A549 treated with DMSO at 1 μM for 4 hours (cell line): ENCODE measurements at places on chromosomes 5 and 9. TPM values are rescaled to one million over a fixed set of nuclear protein-coding genes. Genes with fewer than 3 reads are reported as not detected.

Gene SLC4A9
- not detected in 5 replicates for total RNA-seq

Gene CD74
- total RNA-seq, result 0.08 to 0.36 TPM (median 0.12 TPM) in 3 of 5 replicates, not detected in the others

Gene ABHD17B
- total RNA-seq, result 15.1 to 20.0 TPM (median 17.1 TPM) in 5 replicates

Gene RGS7BP
- not detected in 5 replicates for total RNA-seq

Gene PCDHGB3
- 0.19 to 0.37 TPM (median 0.31 TPM) in 5 replicates for total RNA-seq

Gene CCDC192
- total RNA-seq, result not detected in 5 replicates

Gene ADAMTS2
- 0.07 to 0.18 TPM (median 0.11 TPM) in 5 replicates for total RNA-seq

Gene CYLC2
- total RNA-seq, result not detected in 5 replicates
